Heart left ventricle (tissue), 16 donors: ENCODE measurements at places on chromosomes 3 and 15. TPM values are rescaled to one million over a fixed set of nuclear protein-coding genes. Genes with fewer than 3 reads are reported as not detected.

GOLGA8S gene
- polyA plus RNA-seq, result 0.01 TPM

DNA sequence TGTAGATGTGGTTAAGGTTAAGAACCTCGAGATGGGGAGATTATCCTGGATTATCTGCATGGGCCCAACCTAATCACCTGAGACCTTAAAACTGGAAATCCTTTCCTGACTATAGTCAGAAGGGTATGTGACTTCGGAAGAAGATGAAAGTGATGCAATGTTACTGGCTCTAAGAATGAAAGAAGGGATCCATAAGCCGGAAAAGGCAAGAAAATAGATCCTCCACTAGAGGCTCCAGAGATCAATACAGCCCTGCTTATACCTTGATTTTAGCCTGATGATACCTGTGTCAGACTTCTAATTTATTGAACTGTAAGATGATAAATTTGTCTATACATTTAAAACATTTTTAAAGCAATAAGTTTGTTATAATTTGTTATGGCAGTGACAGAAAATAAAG lies 21.5 kb upstream of the GASK1A start:
- no peak for DNase-seq

- DNase-seq, result no peak
These were observed 140.7 kb downstream of the BCHE start for GRCh38 chr3:165696496-165696895.

DNA sequence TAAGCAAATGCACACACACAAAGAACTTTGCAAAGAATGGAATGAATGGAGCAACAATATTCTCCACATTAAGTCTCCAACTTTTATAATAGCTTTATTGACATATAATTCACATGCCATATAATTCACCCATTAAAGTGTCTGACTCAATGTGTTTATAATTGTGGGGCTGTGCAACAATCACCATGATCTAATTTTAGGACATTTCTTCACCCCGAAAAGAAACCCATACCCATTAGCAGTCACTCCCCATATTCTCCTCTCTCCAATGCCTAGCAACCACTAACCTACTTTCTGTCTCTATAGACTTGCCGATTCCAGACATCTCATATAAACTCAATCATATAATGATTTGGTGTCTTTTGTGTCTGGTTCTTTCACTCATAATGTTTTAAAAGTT lies 22.6 kb downstream of the VGLL4 start:
- no peak for DNase-seq

- DNase-seq, result no peak
These were observed 372.2 kb upstream of the SGO1 start for GRCh38 chr3:20558161-20558560.

GRCh38 chr3:178669022-178669601 lies 132.9 kb downstream of the KCNMB2 start:
- no peak for DNase-seq

- no peak for DNase-seq
These were observed 3.3 kb downstream of the RPL35A start for GRCh38 chr3:197953325-197953724.

GRCh38 chr3:185586686-185587039 lies 568 bp downstream of the SENP2 start:
- no peak for DNase-seq
